Foreskin melanocyte (primary cell): ENCODE measurements at places on chromosomes 1 and 21.

- no peak for DNase-seq
Observed at GRCh38 chr1:50091068-50091467, 17.7 kb upstream of the ELAVL4 start.

DNA sequence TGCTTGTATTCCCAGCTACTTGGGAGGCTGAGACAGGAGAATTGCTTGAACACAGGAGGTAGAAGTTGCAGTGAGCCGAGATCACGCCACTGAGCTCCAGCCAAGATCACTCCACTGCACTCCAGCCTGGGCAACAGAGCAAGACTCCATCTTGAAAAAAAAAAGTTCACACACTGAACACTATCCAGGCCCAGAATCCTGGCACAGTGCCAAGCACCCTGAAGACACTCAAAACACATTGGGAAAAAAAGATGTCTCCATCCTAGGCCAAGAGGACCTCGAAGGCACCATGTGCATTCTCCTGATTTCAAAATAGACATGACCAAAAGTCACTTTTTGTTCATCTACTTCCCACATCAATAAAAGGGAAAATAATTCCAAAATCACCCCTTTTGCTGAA lies 38.7 kb downstream of the SLC9A1 start:
- no peak for DNase-seq

- DNase-seq = no peak
Observed at GRCh38 chr1:101002551-101002950, 23.0 kb downstream of the DPH5 start.

- no peak for DNase-seq
Observed at GRCh38 chr1:18128298-18128697, 20.7 kb downstream of the IGSF21 start.

- DNase-seq = no peak
Observed at GRCh38 chr21:17550671-17551308, 37.9 kb downstream of the CXADR start.

- peak; percentile 64 for DNase-seq
Observed at GRCh38 chr1:14923727-14924452, 229.7 kb upstream of the TMEM51 start.

- no peak for DNase-seq
Observed at GRCh38 chr1:230243146-230243545, 176.1 kb downstream of the GALNT2 start.

- DNase-seq = peak; percentile 35
Observed at GRCh38 chr1:209714338-209714737, 9.7 kb downstream of the HSD11B1 start.

DNA sequence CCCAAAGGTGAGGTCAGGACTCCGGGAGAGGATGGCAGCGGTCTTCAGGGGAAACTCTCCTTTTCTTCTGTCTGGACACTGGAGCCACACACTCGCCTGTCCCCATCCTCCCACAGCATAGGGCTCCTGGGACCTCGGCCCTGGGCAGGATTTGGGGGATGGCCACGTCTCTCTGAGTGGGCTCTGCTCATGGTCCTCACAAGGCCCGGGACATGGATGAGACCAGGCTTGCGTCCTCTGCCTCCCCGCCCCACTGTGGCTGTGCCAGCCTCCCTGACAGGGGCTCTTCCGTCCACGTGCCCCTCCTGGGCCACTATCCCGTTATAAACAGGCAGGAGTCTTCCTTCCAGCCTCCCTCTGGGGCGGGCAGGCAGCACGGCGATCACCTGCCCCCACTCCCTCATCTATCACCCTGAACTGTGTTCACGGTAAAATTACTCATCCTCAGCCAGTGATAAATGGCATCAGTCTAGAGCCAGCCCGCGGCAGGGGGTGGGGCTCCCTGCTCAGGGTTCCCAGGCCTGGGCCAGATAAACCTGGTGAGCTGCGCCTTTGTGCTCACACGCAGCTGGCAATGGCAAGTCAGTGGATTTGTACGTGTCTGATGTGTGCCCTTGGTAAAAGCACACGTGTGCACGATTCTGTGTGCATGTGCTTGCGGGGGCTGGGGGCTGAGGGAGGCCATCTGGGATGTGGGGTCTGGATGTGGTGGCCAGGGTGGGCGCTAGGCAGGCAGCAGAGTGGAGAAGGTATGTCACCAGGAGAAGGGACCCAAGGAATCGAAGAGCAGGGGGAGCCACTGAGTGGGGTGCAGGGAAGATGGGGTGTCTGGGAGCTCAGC lies 12.6 kb upstream of the SAMD11 start:
- no peak for DNase-seq

DNA sequence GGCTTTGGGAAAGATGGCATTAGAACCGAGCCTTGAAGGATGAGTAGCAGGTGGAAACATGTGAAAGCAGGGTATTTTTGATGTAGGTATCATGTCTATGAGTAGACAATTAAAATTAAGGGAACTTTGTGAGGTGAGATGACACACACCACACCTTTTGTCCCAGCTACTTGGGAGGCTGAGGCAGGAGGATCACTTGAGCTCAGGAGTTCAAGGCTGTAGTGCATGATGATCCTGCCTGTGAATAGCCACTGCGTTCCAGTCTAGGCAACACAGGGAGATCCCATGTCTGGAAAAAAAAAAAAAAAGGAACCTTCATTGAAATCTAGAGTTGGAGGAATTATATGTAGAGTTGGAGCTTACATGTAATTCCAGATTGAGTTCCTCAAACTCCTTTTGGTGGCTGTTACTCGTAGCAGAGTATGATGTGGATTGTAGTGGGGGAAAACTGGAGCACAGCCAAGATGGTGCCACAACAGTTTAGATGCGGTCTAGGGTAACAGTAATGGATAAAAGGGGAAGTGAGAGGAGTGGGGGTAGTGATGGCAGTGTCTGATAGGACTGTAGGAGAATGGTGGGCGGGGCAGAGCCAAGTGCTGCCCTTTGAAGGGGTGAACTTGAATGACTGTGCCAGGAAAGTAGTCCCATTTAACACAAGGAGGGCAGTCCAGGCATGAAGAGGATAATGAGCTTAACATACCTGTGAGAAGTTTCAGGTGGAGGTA lies 17.4 kb downstream of the AK4 start:
- no peak for DNase-seq

DNA sequence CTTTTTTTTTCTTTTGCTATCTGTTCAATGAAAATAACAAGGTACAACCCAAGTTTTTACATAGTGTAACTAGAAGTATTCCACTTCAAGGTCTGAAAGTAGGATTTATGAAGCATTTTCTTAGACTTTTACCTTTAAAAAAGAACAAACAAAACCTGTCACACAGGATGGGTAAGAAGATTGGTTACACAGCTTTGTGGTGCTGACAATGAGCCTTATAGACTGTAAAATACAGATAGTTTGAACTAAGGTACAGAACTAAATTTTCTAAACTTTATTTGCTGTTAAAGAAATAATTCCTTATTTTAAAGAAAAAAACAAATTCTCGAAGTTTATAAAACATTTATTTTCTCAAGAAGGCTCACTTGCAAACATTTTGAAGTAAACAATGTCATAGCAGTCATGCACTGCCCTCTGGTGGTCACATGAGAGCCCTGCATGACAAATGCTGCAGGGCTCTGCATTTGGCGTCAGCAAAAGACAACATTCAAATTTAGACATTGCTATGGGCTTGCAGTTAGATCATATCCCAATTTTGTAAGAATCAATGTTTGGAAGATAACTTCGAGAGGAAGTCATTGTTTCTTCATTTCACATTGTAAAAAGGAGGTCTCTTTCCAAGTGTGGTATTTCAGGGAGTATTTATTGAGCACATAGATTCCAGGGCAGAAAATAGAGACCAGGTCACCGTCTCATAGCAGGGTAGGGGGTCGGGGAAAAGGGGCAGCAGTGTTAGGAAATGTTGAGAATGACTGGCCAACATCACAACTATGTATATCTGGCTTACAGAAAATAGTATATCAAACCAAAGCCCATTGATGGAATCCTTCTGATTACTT lies 115.3 kb upstream of the FMN2 start:
- peak; percentile 54 for DNase-seq

DNA sequence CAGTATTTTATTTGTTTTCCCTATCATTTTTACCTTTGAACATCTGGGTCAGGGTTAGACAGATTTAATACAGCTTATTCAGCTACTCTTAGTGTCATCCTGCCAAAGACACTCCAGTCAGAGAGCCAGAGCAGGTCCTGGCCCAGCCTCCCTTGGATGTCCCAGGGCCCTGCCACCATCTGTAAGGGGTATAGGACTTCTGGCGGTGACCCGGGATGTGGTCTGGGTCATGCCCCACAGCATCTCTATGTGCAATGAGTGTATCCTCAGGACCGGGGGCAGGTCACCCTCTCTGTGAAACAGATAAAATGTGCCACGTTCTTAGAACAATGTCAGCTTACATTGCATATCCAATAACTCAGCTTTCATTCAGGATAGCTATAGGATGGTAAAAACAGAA lies 37.8 kb upstream of the PRSS38 start:
- DNase-seq = no peak

DNA sequence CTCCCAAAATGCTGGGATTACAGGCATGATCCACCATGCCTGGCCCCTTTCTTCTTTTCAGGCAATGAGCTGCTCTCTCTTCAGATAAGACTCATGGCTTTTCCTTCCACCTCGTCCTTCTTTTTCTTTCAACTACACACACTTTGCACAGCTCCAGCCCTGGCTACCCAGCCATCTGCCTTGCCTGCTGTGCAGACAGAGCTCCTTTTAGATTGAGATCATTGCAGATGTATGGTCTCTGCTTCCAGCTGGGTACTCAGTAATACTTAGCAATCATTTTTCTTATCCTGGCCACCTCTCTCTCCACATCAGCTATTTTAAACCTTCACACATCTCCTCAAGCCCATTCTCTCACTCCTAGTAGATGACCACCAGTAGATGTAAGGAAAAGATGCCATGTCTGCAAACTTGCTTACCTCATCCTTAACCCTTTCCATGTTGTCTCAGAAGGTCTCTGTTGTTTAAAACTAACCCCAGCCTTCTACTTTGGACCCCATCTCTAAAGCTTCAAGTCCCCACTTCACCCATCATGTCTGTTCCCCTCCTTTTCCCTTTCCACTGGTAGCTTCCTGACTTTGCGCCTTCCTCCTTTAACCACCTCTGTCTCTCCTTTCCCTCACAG lies 7.3 kb downstream of the RAB4A start:
- DNase-seq = no peak

GRCh38 chr1:91997607-91998195 lies 32.1 kb upstream of the EPHX4 start:
- DNase-seq = peak; percentile 39

- DNase-seq = no peak
Observed at GRCh38 chr1:42720868-42721267, 19.2 kb downstream of the CLDN19 start.

GRCh38 chr1:88061492-88062177 lies 622.4 kb upstream of the PKN2 start:
- peak; percentile 46 for DNase-seq

- DNase-seq = no peak
Observed at GRCh38 chr1:172997941-172998361, 52.8 kb downstream of the TNFSF18 start.

DNA sequence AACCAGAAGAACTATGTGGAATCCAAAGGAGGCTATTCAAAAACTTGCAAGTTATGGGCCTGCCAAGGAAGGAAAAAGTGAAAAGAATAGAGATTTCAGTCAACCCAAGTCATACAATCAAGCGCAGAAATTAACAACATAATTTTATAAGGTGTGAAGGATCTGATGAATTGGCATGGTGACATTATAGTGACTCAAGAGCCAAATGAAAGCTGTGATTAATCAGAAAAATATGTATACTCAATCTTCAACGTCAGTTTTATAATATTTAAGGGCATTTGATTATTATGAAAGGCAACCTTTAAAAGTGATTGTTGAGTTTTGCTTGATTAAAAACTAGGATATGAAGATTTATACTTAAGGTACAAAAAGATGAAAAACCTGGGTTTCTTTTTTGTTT lies 37.8 kb upstream of the THEM4 start:
- DNase-seq = no peak

DNA sequence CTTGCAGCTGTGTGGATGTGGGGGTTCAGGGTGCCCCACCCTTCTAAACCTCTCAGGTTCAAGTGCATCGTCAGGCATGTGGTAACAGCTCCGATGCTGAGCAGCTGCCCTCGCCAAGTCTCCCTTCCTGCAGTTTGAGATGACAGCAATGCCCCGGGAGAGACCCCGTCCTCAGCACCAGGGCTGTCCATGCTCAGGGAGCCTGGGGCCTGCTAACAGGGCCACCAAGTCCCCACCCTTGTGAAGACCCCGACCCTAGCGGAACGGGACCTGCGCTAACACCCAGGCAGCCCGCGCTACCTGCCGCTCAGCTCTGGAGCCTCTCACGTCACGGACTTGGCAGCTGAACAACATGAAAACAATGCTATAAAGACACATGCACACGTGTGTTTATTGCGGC lies 159.2 kb upstream of the C1orf174 start:
- DNase-seq = no peak

DNA sequence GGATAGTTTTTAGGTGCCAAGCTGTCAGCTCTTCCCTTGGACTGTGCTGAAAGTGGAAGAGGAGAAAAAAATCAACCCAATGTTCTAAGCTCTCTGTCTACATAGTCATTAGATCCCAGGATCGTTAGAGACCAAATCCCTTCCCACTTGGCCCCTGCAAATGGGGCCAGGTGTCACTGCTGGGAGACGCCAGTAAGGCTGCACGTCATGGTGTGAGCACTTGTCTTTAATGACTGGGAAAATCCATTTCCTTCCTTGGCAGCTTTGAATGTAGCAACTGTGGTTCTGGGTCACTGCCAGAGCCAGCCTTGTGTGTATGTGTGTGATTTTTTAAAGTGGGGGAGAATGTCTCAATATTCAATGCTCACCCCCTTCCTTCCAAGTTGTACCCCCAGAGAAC lies 59.9 kb downstream of the MAN1C1 start:
- DNase-seq = no peak

DNA sequence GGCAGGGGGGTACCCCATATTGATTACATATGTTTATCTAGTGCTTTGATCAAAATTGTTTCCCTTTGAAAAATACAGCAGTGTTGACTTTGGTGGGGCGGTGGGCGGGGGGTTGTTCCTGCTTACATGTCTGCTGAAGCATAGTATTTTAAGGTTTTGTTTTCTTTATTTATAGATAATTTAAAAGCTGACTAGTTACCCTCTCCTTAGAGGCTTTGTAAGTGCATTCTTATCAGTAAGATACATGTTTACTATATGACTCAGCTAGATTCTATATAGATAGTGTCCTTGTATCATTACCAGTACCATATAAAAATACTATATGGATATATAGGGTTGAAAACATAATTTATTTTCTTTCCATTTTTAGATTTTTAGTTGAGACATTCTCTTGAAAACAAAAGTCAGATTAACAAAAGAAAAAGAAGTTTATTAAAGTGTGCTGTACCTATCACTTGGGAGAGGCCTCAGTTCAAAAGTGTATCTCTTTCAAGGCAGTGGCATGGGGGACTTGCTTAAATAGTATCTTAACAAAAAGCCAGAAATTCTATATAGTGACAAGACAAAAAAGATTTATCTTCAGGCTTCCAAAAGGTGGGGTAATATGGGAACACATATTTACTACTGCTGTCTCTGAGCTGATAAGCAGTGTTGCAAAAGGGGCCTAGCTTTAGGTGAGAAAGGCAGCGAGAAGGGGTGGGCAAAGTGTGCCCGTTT lies 79.0 kb downstream of the HS2ST1 start:
- no peak for DNase-seq

- no peak for DNase-seq
Observed at GRCh38 chr21:15203740-15204139, 138.9 kb upstream of the NRIP1 start.
